ENCODE measurements at places on chromosomes 3 and 15.

GRCh38 chr3:169192643-169193042 is 470.9 kb downstream of the MECOM start:
- no peak for DNase-seq

GRCh38 chr3:5488771-5489170 is 301.3 kb downstream of the EDEM1 start:
- DNase-seq, result peak; percentile 32

DNA sequence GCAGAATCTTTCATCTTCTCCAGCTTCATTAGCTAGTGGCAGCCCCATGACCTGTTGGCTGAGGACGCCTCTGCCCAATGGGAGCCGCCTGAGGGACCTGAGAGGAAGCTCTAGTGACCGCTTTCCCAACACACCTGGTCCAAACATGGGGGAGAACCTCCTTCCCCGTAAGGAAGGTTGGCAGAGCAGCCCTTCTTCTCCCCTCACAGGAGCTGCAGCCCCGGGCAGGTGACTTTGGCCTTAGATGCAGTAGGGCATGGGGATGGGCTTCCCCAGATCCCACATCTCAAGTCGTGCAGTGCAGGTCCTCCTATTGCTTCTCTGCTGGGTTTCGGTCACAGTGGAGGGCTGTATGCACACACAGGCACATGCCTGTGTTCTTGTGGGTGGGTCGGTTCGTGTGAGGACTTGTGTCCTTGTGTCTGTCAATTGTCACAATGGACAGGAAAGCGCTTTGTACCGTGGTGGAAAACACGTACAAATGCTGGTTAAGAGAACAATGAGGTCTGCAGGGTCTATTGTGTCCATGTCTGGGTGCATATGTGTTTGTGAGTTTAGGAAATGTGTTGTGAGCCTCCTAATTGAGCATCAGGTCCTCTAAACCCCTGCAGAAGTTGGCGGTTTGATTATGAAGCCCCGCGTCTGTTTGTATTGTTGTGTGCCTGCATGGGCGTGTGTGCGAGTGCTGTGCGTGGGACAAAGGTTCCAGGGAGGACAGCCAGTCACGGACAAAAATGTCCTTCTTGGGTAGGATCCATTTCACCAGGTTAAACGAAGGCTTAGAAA is 1.4 kb downstream of the ISLR2 start:
- no peak for DNase-seq

DNA sequence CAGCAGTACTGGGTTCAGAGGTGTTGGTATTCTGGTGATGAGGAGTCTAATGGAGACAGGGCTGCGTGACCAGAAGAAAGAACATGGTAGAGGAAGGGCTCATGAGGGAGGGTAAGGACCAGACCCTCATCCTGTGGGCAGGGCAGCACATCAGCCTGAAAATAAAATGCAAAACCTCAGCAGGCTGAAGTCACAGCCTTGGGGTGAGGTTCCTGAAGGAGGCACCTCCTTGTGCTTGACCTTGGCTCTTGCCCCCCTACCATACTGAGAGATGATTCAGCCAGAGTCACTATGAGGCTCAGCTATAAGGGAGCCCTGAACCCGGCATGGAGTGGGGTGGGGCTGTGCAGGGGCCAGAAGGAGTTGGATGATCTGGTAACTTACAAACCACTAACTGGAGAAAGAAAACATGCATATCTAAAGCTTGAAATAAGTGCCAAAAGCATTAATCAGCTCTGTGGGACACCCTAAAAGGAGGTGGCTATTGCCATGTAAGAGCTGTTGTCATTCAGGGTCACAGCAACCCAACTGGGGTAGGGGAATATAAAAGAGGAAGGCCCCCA is 60.2 kb downstream of the CORO2B start:
- DNase-seq, result no peak

- DNase-seq, result no peak
Measured at GRCh38 chr15:68205954-68206539, 915 bp upstream of the CALML4 start.

GRCh38 chr3:38573556-38573955 is 75.9 kb downstream of the SCN5A start:
- no peak for DNase-seq

GRCh38 chr3:168360993-168361392 is 265.3 kb upstream of the GOLIM4 start:
- DNase-seq, result no peak

Measured in right renal cortex interstitium (tissue), 3 donors.